ENCODE measurements at places on chromosomes 4 and X.

DNA sequence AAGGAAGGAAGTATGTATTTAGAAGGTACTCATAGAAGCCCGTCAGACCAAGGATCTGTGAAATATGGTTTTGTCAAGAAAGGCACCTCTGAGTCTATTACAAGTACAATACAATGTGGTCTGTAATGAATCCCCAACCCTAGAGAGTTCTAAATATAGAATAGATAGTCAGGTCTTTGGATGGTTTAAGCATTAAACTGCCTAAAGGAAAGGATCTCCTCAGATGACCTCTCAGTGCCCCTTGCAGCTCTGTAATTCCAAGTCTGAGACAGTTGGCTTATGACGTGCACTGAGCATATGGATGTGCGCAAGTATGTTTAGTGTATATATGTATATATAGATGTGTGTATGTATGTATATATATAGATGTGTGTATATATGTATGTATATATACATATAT lies 62.0 kb downstream of the CCSER1 start:
- no peak for DNase-seq

GRCh38 chrX:10156199-10157031 lies at the start of gene CLCN4:
TSS of gene CLCN4 (plus strand) at chrX:10156975. CDS start at chrX:10185033, 28,058 bp downstream.
- DNase-seq, result no peak

GRCh38 chr4:3458371-3458770 lies 4.7 kb upstream of the DOK7 start:
- DNase-seq, result no peak

GRCh38 chr4:10492464-10492863 lies 35.2 kb upstream of the ZNF518B start:
- no peak for DNase-seq

DNA sequence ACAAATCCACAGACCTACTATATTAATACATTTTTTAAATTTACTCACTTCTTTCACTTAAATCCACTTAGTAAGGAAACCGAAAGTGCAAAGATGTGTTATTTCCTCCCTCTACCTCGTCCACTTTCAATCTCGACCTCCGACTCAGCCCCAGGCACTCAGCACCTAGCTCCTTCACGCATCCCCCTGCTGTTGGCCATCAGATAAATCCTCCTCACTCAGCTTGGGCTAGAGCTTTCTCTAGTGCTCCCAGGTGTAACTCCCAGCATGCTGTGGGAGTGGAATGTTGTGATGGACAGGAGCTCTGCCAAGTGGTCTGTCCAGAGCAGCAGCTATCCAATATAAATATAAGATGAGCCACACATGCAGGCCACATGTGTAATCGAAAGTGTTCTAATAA lies 26.7 kb upstream of the TEC start:
- DNase-seq, result peak; percentile 10

- no peak for DNase-seq
Observed at GRCh38 chr4:76384052-76384451, 36.9 kb downstream of the CCDC158 start.

DNA sequence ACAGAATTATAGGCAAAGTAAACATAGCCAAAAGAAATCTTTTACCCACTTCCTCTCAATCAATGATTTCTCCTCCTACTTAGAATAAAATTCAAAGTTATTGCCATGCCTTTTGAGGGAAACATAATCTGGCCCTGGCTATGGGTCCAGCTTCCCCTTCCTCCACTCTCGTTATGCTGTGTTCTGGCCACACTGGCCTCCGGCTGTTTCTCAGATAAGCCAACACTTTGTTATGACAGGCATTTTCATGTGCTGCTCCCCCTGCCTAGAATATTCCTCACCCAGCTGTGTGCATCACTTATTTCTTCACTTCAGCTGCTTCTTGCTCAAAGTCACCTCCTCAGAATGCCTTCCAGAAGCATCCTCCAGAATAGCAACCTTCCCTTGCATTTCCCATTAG lies 386.6 kb upstream of the AADAT start:
- no peak for DNase-seq

- no peak for DNase-seq
Observed at GRCh38 chr4:140448830-140449229, 21.4 kb upstream of the CLGN start.

GRCh38 chrX:18574591-18574990 lies 97.3 kb downstream of the RS1 start:
- DNase-seq, result no peak

GRCh38 chr4:69617083-69617694 lies 22.3 kb downstream of the UGT2A2 start:
- DNase-seq, result no peak

- no peak for DNase-seq
Observed at GRCh38 chr4:122313006-122313646, 65.7 kb upstream of the ADAD1 start.

DNA sequence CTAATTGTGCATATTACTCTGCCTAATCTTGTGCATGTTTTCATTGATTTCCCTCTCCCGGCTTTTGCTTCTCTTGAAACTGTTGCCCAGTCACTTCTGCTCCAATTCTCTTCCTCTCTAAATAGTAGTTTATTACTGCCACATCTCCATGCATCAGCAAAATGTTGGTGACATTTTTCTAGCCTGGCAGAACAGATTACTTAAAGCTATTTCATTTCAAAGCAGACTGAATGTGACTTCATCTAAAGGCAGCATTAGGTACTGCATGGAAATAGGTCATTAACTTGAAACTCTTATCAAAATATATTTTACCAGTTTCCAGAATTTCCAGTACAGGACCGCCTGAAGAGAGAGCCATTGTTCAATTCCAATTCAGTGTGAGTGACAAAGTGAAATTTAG lies 52.4 kb downstream of the HPGDS start:
- DNase-seq, result no peak

DNA sequence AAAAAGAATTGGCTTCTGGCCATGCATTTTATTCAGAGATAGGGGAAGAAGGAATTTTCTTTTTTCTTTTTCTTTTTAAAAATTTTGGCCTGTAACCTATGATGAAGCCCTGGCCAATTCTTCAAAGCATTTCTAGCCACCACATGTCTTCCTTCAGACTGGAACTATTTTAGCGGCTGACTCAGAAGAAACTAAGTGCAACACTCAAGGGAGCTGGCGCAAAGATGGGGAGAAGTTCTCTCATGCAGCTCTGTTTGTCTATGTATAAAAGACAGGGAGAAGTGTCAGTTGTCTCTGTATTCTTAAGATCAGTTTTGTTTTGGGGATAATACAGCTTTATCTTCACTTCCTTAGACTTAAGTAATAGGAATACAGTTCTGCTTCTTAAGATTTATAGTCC lies 46.1 kb downstream of the MBNL3 start:
- DNase-seq, result no peak

GRCh38 chr4:113639326-113639725 lies 122.2 kb downstream of the CAMK2D start:
- DNase-seq, result no peak

- DNase-seq, result no peak
Observed at GRCh38 chr4:156889616-156890594, 81.7 kb downstream of the PDGFC start.

GRCh38 chr4:153825691-153826090 lies 36.8 kb upstream of the SFRP2 start:
- no peak for DNase-seq

DNA sequence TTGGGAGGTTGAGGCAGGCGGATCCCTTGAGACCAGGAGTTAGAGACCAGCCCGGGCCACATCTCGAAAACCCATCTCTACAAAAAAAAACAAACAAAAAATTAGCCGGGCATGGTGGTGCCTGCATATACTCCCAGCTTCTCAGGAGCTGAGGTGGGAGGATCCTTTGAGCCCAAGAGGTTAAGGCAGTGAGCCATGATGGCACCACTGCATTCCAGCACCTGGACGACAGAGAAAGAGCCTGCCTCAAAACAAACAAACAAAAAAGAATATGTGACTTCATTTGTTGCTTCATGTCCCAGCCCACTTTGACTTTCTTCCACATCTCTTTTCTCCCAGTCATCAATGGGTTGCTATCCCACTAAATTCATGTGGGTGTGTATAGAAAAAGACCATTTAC lies 79.7 kb downstream of the BCOR start:
- DNase-seq, result no peak

- DNase-seq, result no peak
Observed at GRCh38 chr4:64538219-64538618, 129.0 kb upstream of the TECRL start.

DNA sequence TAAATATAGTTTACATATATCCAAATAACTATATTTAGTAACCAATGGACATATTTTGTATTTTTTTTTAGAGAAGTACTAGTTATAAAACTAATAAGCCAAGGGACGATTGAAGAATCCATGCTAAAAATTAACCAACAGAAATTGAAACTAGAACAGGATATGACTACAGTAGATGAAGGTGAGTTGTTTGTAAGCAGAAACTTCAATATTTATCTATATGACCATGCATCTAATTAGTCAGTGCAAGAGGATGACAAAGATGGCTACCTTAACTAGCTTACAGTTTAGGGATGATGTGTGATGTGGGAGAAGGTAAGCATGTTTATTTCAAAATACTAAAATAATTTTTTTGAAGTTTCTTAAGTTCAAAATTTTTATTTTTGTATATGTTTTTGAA lies 57.7 kb downstream of the HPGDS start:
- peak; percentile 10 for DNase-seq

DNA sequence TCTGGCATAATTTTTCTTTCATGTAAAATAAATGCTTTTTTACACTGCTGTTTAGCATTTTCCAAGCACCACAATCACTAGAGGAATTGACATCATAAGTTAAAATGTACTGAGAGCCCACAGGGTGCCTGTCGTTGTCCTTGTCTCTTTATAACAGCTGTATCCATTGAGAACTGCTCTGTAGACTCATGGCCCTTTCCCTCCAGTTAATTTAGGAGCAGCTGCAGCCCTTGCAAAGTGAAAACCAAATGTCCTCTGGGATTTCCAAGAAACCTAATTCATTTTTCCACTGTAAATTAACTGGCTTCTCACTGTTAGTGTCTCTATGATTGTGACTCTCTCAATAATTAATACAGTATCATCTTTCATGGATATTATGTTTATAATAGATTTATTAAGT lies 185.9 kb downstream of the SLC4A4 start:
- no peak for DNase-seq

- no peak for DNase-seq
Observed at GRCh38 chr4:101086801-101087586, 260.3 kb downstream of the PPP3CA start.

- DNase-seq, result no peak
Observed at GRCh38 chr4:183639291-183639690, 19.7 kb downstream of the RWDD4 start.

GRCh38 chr4:117134386-117134785 lies 49.0 kb upstream of the TRAM1L1 start:
- DNase-seq, result no peak

- DNase-seq, result no peak
Observed at GRCh38 chrX:63471004-63471403, 119.9 kb upstream of the SPIN4 start.

DNA sequence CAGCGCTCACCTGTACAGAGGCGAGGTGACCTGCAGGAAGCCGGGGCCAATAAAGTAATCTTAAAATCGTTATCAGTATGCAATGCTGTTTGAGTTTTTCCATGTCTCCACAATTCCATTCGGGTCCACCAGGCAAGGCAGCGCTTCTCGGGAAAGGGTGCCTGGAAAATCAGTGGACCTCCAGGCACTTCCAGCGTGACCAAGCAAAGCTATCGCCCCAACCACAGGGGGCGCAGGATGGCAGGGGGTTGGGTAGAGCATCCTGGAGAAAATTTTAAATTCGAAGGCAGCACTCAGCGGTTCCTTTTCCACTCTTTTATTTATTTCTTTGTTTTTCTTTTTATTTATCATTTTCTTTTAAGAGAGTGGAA lies 5.4 kb upstream of the SOX3 start:
- DNase-seq, result no peak

DNA sequence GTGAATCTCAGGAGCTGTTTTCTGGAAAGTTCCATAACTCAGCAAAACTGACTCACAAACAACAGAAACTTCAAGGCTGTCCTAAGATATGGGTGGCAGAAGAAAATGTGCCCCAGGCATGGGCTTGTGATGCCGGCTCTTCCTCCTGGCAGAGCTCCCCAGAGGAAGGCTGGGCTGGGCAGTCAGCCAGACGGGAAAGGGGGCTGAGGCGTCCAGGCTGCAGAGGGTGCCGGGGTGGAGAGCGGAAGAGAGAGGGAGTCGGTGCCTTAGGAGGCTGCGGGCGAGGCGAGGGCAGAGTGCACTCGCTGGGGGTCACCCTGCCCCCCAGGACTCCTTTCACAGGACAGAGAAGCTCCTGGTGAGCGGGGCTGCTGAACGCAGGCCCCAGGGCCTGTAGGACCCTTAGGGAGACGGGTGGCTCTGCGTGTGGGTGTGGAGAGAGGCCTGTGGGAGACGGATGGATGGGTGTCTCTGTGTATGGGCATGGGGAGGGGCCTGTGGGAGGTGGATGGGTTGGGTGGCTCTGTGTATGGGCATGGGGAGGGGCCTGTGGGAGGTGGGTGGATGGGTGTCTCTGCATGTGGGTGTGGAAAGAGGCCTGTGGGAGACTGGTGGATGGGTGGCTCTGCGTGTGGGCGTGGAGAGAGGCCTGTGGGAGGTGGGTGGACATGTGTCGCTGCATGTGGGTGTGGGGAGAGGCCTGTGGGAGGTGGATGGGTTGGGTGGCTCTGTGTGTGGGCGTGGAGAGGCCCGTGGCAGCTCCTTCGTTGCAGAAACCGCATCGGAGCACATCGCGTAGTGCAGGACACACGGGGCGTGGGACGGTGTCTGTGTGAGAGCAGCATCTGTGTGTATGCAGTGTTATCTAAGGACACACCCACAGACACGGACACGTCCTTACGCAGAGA lies 15.9 kb downstream of the PCGF3 start:
- no peak for DNase-seq

DNA sequence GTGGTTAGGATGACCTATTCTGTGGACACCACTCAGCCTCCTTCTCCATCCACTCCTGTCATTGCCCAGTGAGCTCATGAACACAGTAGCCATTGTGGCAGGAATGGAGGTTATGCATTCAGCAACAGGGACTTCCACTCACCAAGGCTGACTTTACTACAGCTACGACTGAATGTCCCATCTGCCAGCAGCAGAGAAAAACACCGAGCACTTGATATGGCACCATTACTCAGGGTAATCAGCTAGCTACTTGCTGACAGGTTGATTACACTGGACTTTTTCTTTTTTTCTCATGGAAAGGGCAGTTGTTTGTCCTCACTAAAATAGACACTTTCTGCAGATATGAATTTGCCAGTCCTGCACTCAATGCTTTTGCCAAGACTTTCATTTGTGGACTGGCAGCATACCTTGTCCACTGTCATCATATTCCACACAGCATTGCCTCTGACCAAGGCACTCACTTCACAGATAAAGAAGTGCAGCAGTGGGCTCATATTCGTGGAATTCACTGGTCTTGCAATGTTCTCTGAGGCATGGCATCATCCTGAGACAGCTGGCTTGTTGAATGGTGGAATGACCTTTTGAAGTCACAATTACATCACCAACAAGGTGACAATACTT lies 37.3 kb upstream of the UGT2B4 start:
- no peak for DNase-seq

DNA sequence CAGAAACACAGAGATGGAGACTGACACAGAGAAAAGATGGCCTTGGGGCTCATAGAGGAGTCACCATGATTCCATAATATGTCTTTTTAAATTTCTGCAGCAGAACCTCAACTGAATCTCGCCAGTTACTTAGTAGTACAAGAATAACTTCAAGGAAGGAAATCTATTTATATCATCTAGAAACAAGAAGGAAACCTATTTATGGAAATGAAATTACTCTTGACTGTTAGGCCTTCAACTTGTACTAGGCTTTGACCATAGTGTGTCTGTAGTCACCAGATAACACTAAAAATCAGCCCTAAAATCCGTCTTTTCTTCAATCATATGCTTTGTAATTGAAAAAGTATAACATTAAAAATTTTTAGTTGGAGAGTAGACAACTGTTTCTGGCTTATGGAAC lies 740.4 kb downstream of the TRIML1 start:
- no peak for DNase-seq

GRCh38 chr4:71882113-71882841 lies 98.4 kb upstream of the GC start:
- DNase-seq, result no peak

All from activated CD4-positive, alpha-beta T cell treated with anti-CD3 and anti-CD28 coated beads, Interleukin-10, Interleukin-2, amounts not matched to agents 100 ng/mL and 50 ng/mL, durations not matched to agents 16 hours and 8 hours (primary cell).